ENCODE measurements at places on chromosomes 1 and 21. TPM values are rescaled to one million over a fixed set of nuclear protein-coding genes. Genes with fewer than 3 reads are reported as not detected.
A peak's percentile ranks its signal among the peaks of the same experiment; 100 is the strongest.

DNA sequence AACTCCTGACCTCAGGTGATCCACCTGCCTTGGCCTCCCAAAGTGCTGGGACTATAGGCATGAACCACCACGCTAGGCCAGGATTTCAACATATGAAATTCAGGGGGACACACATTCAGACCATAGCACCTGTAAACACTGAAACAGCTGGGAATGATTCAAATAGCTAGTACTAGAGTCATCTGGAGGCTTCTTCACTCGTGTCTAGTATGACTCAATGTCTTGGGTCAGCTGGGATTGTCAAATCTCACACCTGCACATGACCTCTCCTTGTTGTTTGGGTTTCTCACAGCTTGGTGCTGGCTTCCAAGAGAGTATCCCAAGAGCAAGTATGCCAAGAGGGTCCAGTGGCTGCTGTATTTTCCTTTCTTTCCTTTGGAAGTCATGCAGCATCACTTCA is 75.1 kb downstream of the PGM1 start:
- DNase-seq = no peak

Gene CA14
- 41.5 TPM for polyA plus RNA-seq

Gene LORICRIN
- 0.77 TPM for polyA plus RNA-seq

Gene APOBEC4
- polyA plus RNA-seq = not detected

DNA sequence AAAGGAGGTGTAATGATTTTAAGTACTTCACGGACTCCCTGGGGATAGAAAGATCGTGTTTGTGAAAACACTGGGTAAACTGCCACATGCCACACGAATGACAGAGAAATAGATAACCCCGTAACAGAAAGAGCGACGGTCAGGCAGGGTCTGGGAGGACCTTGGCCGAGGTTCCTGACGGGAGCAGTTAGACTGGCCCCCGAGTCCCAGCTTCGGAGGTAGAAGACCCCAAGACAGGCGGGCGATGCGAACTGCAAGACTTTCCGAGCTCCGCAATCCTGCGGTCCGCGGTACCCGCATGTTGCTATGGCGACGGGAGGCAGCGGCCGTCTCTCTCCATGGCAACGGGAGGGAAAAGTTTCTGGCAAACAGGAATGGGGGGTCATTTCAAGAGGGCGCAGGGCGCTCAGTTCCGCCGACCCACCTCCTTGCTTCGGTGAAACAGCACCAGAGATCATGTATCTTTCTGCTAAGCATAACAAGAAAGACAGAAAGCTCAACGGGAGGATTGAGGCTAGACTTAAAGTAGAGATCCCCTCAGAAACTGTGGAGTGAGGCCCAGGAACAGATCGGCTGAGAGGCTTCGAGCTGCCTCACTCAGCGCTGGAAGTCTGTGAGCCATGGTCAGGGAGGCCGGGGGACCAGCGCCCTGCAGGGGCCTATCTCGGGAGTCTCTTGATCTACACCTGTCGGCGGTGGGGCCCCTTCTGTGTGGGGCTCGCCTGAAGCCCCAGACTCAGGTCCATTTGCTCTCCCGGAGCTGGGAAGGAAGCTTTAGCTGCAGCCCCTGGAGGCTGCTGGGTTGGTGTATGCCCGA is 685 bp upstream of the SYT6 start:
- peak; percentile 88 for DNase-seq

GRCh38 chr1:58166417-58166816 is 380.1 kb downstream of the OMA1 start:
- no peak for DNase-seq
